Urinary bladder (tissue), 4 donors: ENCODE measurements at places on chromosomes 3 and 15. TPM values are rescaled to one million over a fixed set of nuclear protein-coding genes. Genes with fewer than 3 reads are reported as not detected.

- no peak for DNase-seq
These were observed 130.0 kb downstream of the RBMS3 start for GRCh38 chr3:29410660-29411405.

DNA sequence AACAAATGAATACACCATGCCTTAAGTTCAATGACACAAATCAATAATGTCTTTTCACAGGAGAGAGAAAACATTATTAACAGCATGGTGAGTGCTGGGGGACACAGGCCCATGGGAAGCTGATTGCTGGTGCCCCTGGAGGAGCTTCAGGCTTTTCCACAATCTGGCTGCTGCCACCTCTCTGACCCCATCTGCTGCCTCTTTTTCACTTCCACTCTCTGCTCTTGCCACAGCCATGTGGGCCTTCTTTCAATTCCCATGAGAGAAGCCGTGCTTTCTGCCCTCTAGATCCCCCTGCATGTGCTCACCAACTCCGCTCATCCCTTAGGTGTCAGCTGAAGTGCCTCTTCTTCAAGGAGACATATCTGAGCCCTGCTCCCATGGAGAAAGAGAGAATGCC is 21.0 kb upstream of the CTXND1 start:
- DNase-seq: no peak

DNA sequence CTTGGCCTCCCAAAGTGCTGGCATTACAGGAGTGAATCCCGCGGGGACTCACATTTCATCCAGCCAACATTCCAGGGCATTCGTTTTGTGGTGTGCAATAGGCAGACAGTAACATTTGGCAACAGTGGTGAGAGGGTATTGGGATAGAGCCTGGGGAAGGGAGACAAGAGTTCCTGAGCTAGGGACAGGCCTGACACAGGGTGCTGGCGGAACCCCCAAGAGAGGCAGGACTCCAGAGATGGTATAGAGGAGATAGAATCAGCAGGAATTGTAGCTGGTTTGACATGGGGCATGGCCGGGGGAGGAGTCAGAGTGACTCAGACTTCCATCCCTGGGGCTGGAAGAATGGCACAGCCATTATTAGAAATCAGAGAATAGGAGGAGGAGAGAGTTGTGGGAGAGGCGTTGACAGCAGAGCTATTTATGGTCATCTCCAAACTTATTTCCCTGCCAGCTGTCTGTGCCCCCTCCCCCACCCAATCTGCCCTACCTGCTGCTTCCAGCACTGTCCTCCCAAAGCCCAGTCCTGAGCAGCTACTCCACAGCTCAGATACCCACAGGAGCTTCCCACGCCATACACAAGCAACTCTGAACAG is 4.4 kb upstream of the IDH2 start:
- DNase-seq: no peak

- no peak for DNase-seq
These were observed 781.5 kb downstream of the TBL1XR1 start for GRCh38 chr3:176415661-176416295.

- DNase-seq: no peak
These were observed 352.0 kb upstream of the COL8A1 start for GRCh38 chr3:99286266-99286845.

GRCh38 chr3:53092942-53093341 is 37.3 kb downstream of the RFT1 start:
- no peak for DNase-seq

- no peak for DNase-seq
These were observed 248.0 kb upstream of the THBS1 start for GRCh38 chr15:39332846-39333245.

CCR9 gene
- not detected for polyA plus RNA-seq

SNX22 gene
- polyA plus RNA-seq: 1.1 TPM

DNA sequence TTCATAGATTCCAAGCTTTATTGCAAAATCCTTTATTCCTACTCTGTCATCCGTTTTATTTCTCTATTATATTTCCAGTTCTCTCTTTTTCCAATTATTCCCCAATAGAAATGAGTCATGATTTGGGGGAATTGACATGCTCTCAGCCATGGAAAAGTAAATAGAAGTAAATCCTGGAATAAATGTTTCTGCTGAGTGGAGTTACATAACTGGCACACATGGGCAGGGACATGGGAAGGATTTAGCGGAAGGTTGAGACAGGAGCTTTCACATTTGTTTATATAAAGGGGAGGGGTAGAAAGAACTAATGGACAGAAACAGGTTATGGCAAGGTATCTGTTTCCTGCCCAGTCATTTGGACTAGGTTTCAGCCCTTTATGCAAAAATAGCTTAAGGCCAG is 221.6 kb downstream of the PLOD2 start:
- no peak for DNase-seq

GRCh38 chr3:192890347-192891335 is 27.0 kb downstream of the MB21D2 start:
- no peak for DNase-seq

GOLGA8G gene
- polyA plus RNA-seq: not detected

- DNase-seq: no peak
These were observed 27.2 kb downstream of the PIK3CA start for GRCh38 chr3:179175358-179175757.

TMEM212 gene
- polyA plus RNA-seq: not detected

DNA sequence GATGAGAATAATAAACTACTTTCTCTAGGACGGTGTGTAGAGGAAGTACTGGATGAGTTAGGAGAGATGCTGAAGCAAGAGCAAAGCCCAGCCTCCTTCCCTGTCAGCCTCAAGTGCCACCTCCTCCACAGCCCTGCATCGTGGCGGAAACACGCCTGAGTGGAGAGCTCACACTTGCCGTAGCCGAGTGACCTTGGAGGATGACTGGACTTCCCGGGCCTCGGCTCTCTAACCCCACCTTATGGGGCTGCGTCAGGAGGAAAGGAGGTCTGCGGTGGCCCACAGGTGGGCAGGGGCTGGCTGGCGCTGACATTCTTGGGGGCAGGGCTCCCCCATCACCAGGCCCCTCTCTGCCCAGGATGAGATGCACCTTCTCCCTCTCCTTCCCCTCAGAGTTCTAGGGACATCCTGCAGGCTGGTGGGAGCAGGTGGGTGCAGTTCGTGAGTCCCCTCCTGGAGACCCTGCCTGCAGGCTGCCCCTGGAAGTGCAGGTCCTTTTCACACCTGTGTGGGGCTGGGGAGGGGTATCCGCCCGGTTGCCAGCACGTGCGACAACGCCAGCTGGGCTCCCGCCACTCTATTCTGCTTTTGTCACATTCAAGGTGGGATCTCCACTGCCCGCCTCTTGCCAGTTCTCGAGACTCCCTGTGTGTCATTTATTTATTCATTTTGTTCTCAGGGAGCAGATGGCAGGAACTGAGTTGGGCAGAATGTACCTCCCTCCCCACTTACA is 175.2 kb downstream of the MEGF11 start:
- no peak for DNase-seq

DNA sequence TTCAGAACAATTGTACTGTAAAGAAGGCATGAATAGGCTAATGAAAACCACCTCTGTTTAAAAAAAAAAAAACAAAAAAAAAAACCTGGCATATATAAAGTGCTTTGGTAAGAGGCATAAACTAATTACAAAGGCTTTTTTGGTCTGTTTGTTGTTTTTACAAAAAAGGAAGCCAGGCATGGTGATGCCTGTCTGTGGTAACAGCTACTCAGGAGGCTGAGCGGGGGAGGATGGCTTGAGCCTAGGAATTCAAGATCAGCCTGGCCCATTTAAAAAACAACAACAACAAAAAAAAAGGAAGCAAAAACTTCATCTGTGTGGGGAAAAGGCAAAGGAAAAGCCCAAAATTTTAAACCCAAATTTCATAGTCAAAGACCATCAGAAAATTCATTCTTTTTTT is 47.0 kb downstream of the OSBPL10 start:
- DNase-seq: no peak

CPN2 gene
- 0.06 TPM for polyA plus RNA-seq

THAP10 gene
- polyA plus RNA-seq: 3.8 TPM
